Hematopoietic multipotent progenitor cell treated with erythropoietin and hydrocortisone succinate and interleukin-3 and kit ligand, for 17 days (in vitro differentiated cells): ENCODE measurements at places on chromosomes 3 and 15.

DNA sequence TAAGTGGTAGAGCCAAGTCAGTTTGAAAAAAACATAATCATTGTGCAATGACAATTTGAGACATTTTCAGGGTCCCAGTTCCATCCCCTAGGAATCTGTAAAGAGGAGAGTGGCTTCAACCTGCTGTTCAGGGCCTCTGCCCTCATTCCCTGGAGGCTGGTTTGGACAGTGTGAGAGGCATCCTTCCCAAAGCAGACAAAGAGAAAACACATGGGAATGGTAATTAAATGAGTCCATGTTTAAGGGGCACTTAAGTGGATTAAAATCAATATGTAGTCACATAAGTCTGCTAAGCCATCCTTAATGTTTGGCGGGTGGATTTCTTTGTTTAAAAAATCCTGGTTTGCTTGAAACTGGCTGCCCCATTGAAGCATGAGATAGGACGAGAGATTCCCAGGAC lies 146.3 kb upstream of the CTDSPL start:
- no peak for DNase-seq

DNA sequence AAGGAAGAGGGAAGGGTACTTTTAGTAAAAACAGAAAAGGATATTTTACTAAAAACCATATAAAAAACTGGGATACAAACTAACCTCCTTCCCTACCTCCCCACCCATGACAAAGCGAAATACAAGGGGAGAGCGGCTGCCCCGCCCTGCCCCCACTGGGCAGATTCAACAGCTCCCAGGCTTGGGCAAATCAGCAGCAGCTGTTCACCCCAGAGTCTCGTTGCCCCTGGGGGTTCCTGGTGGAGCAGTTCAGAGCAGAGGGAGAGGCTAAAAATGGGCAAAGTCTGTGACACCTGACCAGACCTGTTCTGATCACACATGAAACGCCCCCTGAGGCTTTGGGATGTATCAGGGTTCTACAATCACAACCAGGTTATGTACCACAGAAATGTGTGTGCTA lies 2.5 kb upstream of the ETFA start:
- DNase-seq: no peak

DNA sequence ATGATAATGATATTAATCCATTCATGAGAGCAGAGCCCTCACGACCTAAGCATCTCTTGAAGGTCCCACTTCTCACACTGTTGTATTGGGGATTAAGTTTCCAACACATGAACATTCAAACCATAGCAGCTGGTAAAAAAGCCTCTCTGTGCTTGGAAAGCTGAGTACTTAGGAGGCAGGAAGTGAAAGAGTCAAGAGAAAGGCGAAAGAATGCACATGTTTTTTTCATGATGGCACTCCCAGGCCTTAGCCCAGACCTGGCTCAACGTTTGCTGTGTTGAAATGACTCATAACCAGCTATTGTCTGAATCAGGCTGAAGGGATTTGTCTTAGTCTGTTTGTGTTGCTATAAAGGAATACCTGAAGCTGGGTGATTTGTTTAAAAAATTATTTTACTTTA lies 84.4 kb upstream of the RGMA start:
- DNase-seq: no peak

DNA sequence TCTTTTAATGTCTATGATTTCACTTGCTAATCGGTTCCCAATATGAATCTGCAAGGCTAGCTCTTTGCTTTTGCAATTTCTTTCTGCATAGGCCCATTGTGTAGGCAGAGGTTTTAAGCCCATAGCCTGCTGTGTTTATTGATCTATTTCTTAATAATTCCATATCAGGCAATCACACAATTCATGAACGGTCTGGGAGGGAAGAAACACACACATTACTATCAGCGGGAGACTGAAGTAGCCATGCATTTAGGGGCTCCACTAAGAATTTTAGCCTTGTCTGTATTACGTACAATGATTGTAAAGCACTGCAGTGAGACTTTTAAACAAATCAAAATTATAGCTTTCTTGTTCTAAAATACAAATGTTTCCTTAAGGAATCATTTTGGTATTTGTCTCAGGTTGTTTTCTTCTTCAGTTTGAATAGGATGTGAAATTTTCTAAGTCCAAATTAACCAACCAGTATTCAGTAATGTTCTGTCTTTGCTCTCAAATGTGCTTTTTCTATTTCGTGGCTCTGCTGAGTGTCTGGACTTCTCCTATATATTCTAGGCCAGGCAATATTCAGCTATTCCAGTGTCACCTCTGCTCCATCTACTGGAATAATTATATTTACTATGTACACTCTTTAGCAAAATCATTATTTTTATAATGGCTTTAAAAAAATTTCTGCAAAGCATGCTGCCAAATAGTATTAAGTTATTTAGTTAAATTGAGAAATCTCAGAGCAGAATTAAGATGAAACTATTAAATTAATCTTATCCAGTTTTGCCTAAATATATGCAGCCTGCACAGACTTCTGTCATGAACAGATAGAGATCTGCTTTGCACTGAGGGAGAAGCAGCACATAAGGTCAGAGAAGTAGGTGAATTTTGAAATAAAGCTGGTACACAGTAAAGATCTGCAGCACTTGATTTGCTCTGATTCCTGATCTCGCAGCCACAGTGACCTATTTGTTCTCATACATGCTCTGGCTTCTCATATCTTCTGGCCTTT lies 103.0 kb upstream of the NAALADL2 start:
- DNase-seq: no peak

DNA sequence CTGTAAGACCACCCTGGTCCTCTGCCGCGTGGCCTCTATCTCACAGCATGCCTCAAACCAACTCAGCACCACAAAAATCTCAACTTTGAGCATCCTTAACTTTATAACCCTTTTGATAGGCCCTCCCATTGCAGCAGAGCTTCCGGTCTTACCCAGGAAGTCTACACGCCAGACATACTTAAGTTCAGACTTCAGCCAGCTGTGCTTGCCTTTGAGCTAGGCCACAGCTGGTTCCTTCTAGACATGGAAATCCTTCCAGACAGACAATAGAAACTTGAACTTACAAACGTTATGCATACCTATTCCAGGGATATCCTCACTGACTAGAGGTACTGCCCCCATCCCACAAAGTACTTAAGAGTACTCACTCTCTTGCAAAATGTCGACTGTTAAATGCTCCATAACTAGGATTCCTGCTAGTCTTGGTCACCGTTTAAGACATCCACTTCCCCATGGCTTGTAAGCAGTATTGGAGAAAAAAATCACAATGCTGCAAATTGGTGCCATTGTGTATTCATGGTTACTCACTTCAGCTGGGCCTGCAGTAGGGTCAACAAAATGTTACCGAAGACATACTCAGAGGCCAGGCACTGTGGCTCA lies 183.5 kb downstream of the TBL1XR1 start:
- DNase-seq: no peak

GRCh38 chr3:159253860-159254259 lies 452.0 kb downstream of the MFSD1 start:
- DNase-seq: no peak

- no peak for DNase-seq
Observed at GRCh38 chr3:140695361-140696061, 17.6 kb downstream of the TRIM42 start.

- no peak for DNase-seq
Observed at GRCh38 chr3:114714237-114714636, 420.4 kb downstream of the TIGIT start.

DNA sequence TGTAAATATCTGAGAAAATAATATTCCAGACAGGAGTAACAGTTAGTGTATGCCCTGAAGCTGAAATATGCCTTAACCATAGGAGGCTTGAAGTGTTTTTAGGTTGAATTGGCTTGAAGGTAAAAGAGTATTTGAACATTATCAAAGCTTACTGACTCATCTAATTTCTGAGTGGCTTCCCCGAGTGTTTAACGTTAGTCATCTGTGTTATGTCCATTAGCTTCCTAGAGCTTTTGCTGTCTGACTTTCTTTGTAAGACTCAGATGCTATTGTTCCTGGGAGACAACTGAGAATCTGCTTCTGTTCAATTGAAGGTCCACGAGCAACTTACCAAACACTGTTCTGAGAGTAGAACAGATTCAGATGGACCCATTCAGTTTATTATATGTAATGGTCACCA lies 656.8 kb upstream of the NECTIN3 start:
- no peak for DNase-seq

GRCh38 chr3:136330900-136331299 lies 80.8 kb downstream of the PCCB start:
- no peak for DNase-seq

GRCh38 chr15:80309769-80310384 lies 57.9 kb upstream of the CTXND1 start:
- no peak for DNase-seq

DNA sequence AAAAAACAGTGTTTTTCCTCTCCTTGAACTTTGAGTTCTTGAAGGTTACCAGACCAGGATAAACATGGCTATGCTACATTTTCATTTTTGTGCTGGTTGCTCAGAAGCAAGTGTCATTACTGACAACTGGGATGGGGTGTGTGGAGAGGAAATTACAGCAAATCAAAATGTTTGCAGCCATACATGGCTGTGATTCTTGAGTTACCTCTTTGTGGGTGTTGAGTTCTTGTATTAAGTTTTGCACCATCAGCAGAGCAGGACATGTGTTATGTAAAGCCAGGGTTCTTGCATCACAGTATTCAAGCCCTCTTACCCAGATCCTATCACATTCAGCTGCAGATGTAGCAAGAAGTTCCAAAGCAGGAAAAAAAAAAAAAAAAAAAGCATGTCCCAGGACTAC lies 53.9 kb upstream of the ATOSA start:
- DNase-seq: no peak

DNA sequence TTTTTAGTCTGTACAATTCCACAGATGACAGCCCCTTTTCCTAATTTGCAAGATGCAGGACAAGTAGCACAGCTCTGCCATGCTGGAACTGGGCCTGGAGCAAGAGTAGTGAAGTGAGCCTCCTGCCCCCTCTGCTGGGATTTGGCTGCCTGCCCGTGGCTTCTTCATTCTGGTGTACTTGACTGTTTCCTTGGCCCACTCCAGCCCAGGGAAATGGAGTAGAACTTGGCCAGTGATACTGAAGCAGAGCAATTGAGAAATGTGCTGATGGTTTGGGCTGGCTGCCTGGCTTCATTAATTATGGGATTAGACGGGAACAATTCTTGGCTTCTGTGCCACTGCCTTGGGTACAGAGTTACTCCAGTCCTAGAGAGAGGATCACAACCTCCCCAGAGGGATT lies 2.8 kb downstream of the GPD1L start:
- DNase-seq: no peak

DNA sequence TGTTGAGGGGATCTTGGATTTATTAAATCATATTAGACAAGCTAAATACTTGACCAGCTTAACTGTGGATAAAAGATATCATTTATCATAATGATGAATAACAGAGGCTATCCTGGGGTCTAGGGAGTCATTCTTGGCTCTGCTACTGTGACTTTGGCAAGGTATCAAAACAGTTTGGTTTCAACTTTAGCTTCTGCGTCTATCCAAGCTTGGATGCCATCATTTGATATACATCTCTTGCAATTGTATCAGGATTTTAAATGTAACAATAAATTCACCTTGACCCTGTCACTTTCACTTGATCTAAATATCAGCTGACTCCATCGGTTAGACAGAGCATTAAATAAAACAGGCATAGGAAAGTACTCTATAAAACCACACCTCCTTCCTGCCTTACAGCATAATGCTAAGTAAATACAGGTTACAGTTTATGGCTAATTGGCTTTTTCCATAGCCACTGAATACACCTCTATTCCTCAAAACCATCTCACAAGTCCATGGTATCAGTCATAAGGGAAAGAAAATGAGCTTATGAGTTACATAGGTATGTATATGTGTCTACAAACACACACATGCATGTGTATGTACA lies 262.9 kb downstream of the CTNNB1 start:
- DNase-seq: no peak

- no peak for DNase-seq
Observed at GRCh38 chr3:188315553-188315952, 161.6 kb downstream of the LPP start.

GRCh38 chr3:72516361-72516760 lies 331.9 kb downstream of the SHQ1 start:
- DNase-seq: no peak
